Tongue (tissue), 3 donors: ENCODE measurements at places on chromosomes 12 and 14. TPM values are rescaled to one million over a fixed set of nuclear protein-coding genes. Genes with fewer than 3 reads are reported as not detected.

Gene SLC4A8
- 1.2 TPM for total RNA-seq

Gene MUCL1
- total RNA-seq, result not detected

Gene CDH24
- total RNA-seq, result 4.5 TPM

Gene RFX4
- total RNA-seq, result 0.21 TPM

Gene TRPV4
- 3.5 TPM for total RNA-seq

Gene KRT6C
- 19.3 TPM for total RNA-seq

Gene FBLN5
- 65.3 TPM for total RNA-seq

Gene NKX2-1
- not detected for total RNA-seq

Gene FAM186B
- total RNA-seq, result 0.82 TPM

Gene PABPN1
- total RNA-seq, result 55.6 TPM

Gene PRB2
- not detected for total RNA-seq

Gene CSAD
- 22.2 TPM for total RNA-seq

Gene FGF6
- 50.7 TPM for total RNA-seq

Gene FSCB
- total RNA-seq, result 0.10 TPM

Gene ADCY4
- 16.7 TPM for total RNA-seq

Gene SLC39A5
- total RNA-seq, result 0.31 TPM

Gene WNT5B
- total RNA-seq, result 16.1 TPM

Gene C12orf54
- not detected for total RNA-seq

Gene GLIPR1L2
- total RNA-seq, result 2.8 TPM

Gene GALNT6
- 14.4 TPM for total RNA-seq

Gene NRXN3
- total RNA-seq, result 2.9 TPM

Gene OASL
- total RNA-seq, result 0.31 TPM

Gene NANOG
- total RNA-seq, result not detected

Gene AQP5
- 10.4 TPM for total RNA-seq

Gene IQSEC3
- total RNA-seq, result 0.82 TPM

Gene BHLHE41
- 8.2 TPM for total RNA-seq

Gene SERPINA10
- not detected for total RNA-seq

Gene C14orf39
- 1.6 TPM for total RNA-seq

Gene KERA
- total RNA-seq, result 81.0 TPM

Gene CLEC9A
- 0.82 TPM for total RNA-seq

Gene DEPDC4
- 0.82 TPM for total RNA-seq

Gene ARMH4
- 18.2 TPM for total RNA-seq

Gene LMNTD1
- total RNA-seq, result not detected

Gene IL22
- not detected for total RNA-seq

Gene TAS2R42
- total RNA-seq, result not detected
